DMS79 (cell line): ENCODE measurements at places on chromosomes 1 and 21.

- no peak for DNase-seq
Observed at GRCh38 chr1:94773296-94773809, 46.8 kb upstream of the SLC44A3 start.

- DNase-seq, result no peak
Observed at GRCh38 chr1:246159279-246160227, 347.5 kb downstream of the SMYD3 start.

- DNase-seq, result no peak
Observed at GRCh38 chr1:48678710-48679505, 97.8 kb downstream of the BEND5 start.

DNA sequence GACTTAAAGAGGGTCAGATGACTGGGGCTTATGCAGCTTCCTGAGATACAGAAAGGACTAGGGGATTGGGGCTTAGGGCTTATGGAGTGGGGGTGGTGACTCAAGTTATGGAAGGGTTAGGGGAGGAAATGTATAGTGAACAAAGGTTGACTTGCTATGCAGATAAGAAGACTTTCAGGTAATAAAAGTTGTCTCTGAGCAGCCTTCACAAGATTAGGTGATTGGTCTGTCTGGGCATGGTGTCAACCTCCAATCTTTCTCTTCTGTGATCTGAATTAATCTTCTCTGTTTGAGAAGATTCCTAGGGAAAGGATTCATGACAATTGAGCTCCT is 436.5 kb downstream of the SIPA1L2 start:
- no peak for DNase-seq

DNA sequence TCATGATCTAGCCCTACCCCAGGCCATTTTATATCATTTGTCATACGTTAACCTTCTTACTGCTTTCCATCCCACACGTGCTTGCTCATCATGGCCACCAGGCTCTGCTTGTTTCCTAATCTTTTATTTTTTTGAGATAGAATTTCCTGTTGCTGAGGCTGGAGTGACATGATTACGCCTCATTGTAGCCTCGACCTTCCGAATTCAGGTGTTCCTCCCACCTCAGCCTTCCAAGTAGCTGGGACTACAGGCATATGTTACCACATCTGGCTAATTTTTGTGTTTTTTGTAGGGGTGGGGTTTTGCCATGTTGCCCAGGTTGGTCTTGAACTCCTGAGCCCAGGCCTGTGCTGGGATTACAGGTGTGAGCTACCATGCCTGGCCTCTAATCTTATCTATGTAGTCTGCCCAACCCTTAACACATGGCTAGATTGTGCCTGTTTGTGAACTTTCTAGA is 3.3 kb downstream of the UAP1 start:
- DNase-seq, result no peak

DNA sequence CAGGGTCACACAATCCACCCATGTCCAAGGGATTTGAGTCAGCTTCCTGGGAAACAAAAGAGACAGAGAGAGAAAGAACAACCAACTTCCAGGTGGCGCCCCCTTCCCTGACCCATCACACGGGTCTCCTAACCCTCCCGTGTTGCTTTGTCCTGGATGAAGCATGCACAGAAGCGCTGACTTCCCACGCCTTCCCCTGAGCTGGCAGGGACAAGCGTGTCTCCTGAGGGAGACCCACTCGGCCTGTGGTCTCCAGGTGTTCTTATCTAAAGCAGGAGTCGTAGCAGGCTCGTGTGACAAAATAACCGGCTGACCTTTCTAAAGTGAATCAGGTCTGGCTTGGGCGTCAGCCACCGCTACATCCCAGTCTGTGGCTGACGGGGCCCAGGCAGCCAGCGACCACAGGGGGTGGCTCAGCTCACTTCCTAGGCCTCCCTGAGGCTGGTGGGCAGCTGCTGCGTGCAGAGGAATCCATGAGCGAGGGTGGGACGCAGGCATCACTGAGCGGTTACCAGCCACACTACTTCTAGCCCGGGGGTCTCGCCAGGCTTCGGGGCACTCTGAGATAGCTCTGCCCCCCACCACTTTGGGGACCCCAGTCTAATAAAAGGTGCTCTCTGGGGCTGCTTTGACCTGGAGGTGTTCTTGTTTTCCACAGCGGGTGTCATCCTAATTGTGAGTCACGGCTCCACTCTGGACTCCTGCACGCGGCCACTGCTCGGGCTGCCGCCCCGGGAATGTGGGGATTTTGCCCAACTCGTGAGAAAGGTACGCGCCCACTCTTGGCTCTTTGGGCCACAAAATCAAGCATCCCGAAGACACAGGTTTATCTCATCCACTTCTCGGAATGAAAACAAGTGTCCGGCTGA is 40.4 kb downstream of the UBASH3A start:
- DNase-seq, result no peak

DNA sequence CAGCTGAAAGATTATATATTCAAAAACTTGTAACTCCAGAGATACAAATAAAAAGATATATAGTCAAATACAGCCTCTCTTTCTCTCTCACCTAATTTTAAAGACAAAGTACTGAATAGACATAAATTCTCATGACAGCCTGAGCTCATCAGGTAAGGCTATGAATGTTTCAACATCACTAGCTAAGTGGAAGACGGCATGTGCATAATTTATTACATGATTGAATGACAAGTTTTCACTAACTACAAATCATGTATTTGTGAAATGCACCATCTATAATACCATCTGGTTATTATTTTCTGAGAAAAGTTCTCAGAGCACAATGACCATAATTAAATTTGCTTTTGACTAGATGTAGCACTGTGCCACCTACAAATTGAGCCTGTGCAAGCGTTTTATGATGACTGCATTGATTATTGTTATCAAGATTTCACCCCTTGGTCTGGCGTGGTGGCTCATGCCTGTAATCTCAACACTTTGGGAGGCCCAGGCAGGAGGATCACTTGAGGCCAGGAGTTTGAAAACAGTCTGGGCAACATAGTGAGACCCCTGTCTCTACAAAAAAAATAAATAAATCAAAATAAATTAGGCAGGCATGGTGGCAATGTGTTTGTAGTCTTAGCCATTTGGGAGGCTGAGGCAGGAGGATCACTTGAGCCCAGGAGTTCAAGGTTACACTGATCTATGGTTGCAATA is 128.2 kb downstream of the APP start:
- DNase-seq, result no peak

GRCh38 chr21:33373451-33373850 is 29.8 kb upstream of the IFNGR2 start:
- DNase-seq, result no peak

DNA sequence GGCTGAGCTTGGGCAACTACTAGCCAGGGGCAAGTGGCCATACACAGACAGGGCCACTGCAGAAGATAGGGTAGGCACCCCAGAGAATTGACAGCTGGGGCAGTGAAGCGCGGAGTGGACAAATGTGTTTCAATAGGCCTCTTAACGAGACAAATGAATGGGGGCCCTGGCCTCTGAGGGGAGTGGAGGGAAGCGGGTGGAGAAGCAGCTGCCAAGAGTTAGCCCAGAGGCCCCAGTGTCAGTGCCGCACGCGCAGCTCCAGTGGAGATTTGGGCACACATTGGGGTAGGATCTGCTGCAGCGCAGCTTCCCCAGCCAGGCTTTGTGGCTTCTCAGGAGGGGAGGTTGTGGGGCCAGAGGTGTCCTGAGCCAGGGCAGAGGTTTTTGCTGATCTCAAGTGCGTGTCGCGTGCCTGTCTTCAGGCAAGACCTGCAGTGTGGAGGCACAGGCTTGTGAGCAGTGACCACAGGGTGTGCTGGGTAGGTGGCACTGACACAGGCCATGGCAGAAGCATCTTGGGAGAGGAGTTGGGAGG is 16.9 kb downstream of the PTPRF start:
- no peak for DNase-seq

- no peak for DNase-seq
Observed at GRCh38 chr1:54970901-54971300, 9.5 kb upstream of the TMEM61 start.

DNA sequence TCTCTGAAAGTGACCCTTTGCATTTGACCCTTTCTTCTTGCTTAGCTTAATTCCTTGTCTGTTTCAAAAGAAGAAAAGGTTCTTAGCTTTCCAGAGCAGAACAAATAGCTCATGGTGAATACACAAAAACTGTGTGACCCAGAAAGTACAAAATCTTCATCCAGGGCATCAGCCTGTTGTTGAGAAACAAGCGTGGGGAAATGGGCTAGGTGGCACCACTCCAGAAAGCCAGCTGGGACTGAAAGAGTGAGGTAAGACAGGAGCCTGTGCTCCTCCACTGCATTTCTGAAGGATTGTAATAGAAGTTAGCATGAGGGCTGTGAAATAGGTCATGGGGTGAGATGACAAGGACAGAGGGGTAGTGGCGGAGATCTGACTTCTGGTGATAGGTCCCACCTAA is 45.8 kb downstream of the CYP2J2 start:
- DNase-seq, result no peak

GRCh38 chr21:42220138-42220701 is 1.3 kb downstream of the ABCG1 start:
- peak; percentile 76 for DNase-seq

GRCh38 chr1:37171691-37172090 is 137.4 kb upstream of the GRIK3 start:
- DNase-seq, result peak; percentile 95

GRCh38 chr1:32240140-32240951 is 6.7 kb upstream of the FAM167B start:
- peak; percentile 95 for DNase-seq

DNA sequence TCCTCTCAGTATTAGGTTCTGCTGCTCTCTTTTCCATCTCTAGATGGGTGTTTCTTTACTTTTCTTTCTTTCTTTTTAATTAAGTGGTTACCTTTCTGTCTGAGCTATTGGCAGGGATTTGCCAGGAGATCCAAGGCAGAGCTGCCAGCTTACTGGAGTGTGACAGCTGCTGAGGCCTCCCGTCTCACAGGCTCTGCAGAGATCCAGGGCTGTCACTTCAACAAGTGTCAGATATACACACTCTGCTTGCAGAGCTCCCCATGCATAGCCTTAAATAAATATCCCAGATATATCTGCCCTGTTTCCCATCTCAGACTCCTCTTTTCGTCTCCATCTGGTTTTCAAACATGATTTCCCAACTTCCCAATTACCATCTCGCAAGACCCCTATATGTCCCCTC is 124.3 kb downstream of the NOS1AP start:
- peak; percentile 49 for DNase-seq

GRCh38 chr1:53460666-53461322 is 1.6 kb downstream of the DMRTB1 start:
- no peak for DNase-seq
